Hepatic stellate cell (primary cell): ENCODE measurements at places on chromosomes 3 and 15.

DNA sequence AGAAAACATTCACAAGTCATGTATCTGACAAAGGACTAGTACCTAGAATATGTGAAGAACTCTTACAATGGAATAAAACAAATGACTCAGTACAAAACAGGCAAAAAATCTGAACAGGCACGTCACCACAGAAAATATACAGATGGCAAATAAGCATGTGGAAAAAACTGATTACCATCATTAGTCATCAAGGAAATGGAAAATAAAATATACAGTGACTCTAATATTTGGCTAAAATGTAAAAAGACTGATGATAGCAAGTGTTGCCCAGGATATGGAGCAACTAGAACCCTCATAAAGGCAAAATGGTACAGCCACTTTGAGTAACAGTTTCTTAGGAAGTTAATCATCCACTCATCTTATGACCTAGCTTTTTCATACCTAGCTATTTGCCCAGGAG lies 95.8 kb upstream of the ABHD17C start:
- no peak for DNase-seq

- peak; percentile 4 for DNase-seq
These were observed 2.0 kb downstream of the HHATL start for GRCh38 chr3:42700366-42701288.

DNA sequence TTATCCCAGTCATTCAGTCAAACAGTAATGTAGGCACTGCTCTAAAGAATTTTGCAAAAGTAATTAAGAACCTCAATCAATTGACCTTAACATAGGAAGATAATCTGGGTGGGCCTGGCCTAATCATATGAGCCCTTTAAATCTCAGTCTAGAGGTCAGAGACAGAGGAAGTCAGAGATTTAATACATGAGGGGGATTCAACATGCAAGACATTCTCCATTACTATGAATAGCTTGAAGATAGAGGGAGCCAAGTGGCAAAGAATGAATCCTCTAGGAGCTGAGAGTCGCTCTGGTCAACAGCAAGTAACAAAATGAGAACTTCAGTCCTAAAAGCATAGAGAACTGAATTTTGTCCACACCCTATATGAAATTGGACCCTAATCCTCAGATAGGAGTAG lies 39.0 kb upstream of the MBNL1 start:
- DNase-seq = no peak

DNA sequence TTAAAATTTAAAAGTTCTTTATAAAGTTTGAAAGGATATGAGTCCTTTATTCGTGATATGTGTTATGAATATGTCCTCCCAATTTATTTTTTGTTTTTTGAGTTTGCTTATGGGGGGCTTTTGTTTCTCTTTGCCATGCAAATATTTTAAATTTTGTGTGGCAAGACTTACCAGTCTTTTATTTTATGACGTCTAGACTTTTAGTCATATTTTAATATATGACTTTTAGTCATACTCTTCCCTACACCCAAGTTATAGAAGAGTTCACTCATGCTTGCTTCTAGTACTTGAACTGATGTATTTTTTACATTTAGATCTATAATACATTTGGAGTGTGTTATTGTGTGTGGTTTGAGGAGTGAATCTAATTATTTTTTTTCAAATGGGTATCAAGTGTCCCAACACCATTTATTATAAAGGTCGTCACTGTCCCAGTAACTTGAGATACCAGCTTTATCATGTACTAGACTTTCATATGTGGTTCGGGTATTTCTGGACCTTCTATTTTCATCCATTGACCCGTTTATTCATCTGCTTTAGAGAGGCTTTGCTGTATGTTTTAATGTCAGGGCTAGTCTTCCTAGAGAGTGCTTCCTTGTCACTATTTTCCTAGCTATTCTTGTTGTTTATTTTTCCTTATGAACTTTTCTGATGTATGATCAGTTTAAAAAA lies 755 bp downstream of the PARP15 start:
- DNase-seq = no peak

GRCh38 chr3:45026038-45026437 lies at the start of gene CLEC3B:
Gene CLEC3B (plus strand): TSS chr3:45026303. CDS start chr3:45026363, 60 bp downstream.
- peak; percentile 72 for DNase-seq
